ENCODE measurements at places on chromosomes 6 and 20.

GRCh38 chr6:16265351-16266341 is 27.3 kb downstream of the GMPR start:
- DNase-seq, result no peak

DNA sequence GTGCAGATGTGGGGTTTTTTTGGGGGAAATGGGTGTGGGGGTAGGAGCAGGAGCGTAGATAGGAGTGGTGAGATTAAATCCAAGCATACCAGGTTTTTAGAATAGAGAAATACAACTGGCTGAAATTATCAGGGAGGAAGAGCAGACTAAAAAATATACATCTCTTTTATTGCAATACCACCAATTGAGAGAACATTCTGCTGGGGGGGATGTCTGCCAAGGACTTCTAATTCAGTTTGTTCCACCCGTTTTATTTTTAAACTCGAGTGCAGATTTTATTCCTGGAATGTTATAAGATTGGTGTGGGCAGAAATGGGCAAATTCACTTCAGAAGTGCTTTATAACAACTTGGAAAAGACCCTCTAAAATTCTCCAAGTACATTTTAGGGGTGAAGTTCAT is 192.7 kb downstream of the GMPR start:
- no peak for DNase-seq

- no peak for DNase-seq
Observed at GRCh38 chr6:85472744-85473143, 22.9 kb downstream of the NT5E start.

GRCh38 chr6:98832284-98833056 is 1.9 kb upstream of the POU3F2 start:
- DNase-seq, result no peak

DNA sequence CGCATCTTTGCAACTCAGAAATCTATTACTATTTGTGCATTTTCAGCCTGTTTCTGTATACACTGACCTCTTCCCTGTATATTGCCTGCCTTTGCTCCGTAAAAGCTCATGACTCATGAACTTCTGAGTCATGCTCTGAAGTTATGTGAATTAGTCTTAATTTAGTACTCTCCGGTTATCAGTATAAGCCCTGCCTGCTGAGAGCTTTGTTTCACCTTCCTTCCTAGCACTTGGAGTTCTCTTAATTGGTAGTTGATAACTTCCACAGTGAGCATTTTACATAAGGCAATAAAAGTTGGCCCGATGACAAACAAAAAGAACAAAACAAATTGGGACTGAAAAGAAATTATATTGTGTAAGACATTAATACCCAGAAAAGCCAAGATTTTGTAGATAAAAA is 231.4 kb downstream of the GJA1 start:
- no peak for DNase-seq

- no peak for DNase-seq
Observed at GRCh38 chr20:49693435-49694171, 20.1 kb downstream of the B4GALT5 start.

DNA sequence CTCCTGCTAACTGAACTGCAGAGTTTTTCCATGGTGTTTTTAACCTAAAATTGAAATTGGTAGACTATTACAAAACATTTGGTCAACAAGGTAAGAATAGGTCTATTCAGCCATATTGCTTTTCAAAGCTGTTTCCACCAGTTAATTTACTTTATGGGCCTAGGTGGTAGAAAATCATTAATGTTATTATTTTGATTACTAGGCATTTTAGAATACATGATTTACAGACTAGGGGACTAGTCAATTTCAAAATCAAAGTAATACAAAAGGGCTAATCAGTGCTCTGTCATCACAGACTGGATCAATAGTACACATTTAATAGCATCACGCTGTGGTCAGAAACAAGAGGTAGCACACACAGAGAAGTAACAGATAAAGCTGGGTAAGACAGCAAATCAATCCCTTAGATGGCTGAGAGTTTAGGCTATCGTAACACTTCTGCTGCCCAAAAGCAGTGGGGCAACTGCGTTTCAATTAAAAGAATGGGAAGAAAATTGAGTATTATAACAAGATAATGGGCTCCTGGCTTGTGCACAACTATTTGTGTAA is 114.4 kb downstream of the NRSN1 start:
- DNase-seq, result no peak

GRCh38 chr6:55011034-55011433 is 163.3 kb upstream of the HCRTR2 start:
- DNase-seq, result no peak

- no peak for DNase-seq
Observed at GRCh38 chr20:4444404-4444803, 277.3 kb upstream of the PRND start.

- DNase-seq, result no peak
Observed at GRCh38 chr6:29465279-29465678, 8.3 kb downstream of the OR2H1 start.

DNA sequence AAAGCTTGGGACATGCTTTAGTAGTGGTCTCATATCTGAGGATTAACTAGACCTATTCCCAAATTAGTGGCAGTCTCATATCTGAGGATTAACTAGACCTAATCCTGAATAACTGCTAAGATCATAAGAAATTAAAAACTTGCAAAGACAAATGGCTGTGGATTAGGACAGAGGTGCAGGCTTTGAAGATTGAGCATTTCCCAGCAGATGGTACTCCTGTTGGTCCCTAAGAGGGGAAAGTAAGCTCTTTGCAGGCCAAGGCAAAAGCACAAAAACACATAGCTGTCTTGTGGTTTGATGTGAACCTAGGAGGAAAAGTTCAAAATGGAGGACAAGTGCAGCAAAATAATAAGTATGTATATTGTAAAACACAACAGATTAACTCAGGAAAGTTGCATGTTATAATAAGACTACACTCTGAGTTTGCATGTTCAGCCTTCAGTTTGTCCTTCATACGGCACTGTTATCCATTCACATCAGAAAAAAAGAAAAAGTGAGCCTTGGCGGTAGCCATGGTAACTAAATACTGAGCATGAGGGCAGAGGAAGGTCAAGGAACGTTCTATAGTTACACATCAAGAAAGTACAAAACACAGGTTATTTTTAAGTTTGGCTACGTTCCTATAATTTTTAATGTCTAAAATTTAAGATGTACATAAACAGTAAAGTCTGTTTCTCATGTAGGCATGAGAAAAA is 62.8 kb downstream of the FILIP1 start:
- DNase-seq, result no peak

DNA sequence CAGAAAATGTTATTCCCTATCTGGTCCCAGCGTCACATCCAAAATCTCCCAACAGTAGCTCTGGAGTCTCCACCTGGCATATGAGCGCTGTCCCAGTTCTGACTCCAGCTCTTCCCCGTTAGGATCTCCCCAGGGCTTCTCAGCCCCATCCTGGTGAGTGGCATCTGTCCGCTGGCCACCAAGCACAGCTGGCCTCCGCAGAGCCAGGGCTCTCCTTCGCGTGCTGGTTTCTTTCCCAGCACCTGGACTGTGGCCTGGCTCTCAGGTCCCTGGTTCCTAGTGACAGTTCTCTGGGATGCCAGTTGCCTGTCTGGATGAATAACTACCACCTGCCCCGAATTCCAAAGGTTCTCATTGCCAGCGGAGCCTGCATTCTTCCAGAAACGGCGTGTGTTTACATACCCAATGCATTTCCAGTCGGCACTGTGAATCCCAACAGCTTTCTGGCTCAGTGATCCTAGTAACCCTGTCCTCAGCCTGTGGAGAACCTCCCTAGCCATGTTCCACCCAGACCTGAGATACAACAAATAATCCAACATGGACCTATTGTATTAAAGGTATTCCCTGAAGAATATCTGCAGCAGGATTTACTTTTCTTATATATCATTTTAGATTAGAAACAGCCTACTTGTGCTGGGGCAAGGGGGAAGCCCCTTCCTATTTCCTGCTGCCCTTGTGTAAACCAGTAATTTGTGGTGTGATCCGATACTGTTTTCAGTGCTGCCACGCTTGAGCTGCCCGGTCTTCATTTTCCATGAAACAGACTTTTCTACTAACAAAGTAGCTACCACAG is 69.9 kb upstream of the PDE10A start:
- no peak for DNase-seq

DNA sequence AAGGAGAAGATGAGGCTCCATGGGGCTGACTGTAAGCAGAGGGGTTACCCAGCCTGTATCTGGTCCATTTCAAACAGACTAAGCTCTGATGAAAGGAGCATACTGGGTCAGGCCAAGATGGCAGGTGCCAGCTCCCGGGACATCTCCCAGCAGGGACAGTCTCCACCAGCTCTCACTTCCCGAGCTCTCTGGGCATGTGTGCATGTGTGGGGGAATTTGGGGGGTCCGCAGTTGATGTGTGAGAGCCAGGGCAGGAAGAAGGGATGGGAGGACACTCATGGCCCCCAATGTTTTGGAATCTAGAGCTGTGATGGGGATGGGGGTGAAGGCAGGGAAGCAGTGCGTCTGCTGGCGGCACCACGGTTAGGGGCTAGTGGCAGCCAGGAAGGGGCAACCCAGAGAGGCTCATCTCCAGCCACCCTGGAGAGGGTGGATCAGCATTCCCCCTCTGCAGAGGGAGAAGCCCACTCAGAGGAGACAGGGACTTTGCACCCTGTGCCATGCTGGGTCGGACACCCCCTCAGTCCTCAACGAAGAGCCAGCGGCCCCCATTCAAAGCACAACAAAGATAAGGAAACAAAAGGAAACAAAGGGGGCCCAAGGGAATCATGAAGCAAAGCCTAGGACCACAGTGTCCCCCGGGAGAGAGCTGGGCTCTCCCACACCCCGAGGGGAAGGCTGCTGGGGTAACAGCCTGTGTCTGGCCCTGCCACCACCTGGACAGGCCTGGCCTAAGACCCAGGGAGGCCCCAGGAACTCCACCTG is 52.4 kb downstream of the DSTN start:
- no peak for DNase-seq

- no peak for DNase-seq
Observed at GRCh38 chr6:122563364-122564052, 46.7 kb upstream of the PKIB start.

- peak; percentile 33 for DNase-seq
Observed at GRCh38 chr20:64049060-64049877, at the start of gene SOX18. TSS of gene SOX18 (minus strand) at chr20:64049639. CDS start at chr20:64049516, 123 bp downstream.

DNA sequence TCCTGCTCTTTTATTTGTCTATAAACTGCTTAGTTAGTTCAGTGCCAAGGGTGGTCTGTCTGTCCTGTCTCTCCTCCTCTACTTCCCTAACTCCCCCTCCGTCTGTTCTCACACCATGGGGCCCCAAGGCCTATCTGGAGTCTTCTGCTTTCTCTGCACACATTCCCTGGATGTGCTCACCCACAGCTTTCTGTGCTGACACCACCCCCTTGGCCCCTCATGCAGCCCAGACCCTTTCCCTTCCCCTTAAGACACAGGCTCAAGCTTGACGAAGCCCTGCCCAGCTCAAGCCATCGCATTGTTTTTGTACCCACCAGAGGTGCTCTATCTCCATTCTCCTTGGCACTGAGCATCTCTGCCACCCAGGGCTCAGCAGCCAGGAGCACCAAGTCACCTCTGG is 78.1 kb upstream of the NNAT start:
- DNase-seq, result no peak

DNA sequence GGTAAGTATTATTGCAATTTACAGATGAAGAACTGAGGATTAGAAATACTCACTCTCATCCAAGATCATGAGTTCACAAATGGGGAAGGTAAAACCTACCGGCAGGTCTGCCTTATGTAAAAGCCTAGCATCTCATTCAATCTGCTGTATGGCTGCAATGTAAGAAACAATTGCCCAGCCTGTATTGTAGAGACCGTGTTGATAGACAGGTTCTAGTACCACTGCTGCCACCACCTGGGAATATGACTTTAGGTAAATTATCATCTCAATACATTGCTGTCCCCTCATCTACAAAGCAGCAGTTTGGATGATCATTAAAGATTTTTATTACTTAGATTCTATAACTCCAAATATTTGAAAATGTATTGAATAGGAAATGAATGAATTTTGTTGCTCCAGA is 23.3 kb upstream of the ARHGAP18 start:
- no peak for DNase-seq

- DNase-seq, result no peak
Observed at GRCh38 chr6:73156793-73157767, 68.2 kb downstream of the KHDC1L start.

DNA sequence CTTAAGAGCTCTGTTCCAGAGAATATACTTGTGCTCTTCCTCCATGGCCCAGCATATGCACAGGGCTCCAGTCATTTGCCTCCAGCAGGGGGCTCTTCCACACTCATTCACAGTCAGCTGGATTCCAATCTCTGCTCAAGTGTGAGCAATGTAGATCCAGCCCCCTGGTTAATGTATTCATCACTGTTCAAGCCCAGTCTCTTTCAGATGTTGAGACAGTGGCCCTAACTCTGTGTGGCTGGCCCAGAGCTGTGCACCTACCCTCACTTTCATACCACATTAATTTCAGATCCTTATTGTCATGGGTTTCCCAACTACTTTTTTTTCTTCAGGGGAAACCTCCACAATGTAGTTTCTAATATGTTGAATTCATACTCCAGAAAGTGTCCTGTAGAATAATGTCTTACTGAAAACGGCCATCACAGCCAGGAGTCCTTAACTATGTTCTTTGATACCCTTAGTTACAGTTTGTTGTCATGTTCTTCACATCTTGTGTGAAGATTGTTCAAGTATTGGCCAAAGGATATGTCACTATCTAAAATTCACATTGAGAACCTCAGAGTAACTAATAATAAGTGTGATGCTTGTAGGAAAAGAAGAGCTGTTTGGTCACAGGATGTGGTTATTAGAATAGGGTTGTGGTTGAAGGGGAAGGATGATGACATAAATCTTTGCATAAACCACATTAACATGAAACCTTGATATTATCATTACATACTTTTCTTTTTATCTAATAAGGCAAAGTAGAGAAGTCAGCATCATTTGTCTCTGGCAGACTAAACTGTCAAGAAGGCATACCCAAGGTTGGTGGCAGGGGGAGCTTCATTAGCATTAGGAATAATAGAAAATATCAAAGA is 14.4 kb upstream of the HLA-DQA1 start:
- peak; percentile 36 for DNase-seq

GRCh38 chr6:2004888-2005287 is 240.5 kb downstream of the GMDS start:
- DNase-seq, result no peak

- DNase-seq, result no peak
Observed at GRCh38 chr6:16249971-16250370, 11.6 kb downstream of the GMPR start.

DNA sequence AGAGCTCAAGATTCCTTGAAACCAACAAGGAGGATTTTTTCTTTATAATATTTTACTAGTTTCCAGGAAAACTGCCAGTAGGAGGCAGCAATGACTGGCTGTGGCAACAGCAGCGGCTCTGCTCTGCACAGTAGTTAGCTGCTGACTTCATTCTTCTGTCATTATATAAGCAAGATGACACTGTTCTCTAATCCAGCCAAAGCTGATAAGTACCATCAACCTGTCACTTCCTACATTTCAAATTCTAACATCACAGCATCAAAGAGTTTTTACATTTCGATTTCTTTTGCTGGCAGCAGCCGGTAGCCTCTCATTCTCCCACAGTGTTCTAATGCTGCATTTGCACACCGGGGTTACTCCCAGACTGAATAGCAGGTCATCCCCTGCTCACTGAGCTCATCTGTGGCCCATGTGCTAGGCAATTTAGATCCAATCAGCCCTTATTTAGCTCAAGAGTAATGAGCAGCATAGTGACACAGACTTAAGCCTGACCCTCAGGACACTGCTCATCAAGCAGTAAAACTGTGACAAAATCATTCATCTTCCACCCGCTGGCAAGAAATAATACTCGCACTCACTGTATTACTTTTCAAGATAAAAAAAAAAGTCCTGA is 67.8 kb downstream of the MMS22L start:
- DNase-seq, result no peak
